A549 treated with CpdA at 1 μM for 4 hours (cell line): ENCODE measurements at places on chromosomes 5 and 9. TPM values are rescaled to one million over a fixed set of nuclear protein-coding genes. Genes with fewer than 3 reads are reported as not detected.

The DOCK2 gene
- total RNA-seq = 2.1 to 4.2 TPM (median 2.8 TPM) in 5 replicates

The RETREG1 gene
- 1.5 to 2.6 TPM (median 2.3 TPM) in 5 replicates for total RNA-seq

The MED7 gene
- 13.8 to 21.1 TPM (median 16.4 TPM) in 5 replicates for total RNA-seq

The FYB1 gene
- 14.0 to 21.7 TPM (median 15.1 TPM) in 5 replicates for total RNA-seq

The TLX3 gene
- not detected in 5 replicates for total RNA-seq

The ADGRD2 gene
- total RNA-seq = 0.03 TPM in 1 of 5 replicates, not detected in the others
